SW 1271 (cell line): ENCODE measurements at places on chromosomes 11 and 22.

- no peak for DNase-seq
Observed at GRCh38 chr11:28393348-28393747, 285.2 kb downstream of the METTL15 start.

DNA sequence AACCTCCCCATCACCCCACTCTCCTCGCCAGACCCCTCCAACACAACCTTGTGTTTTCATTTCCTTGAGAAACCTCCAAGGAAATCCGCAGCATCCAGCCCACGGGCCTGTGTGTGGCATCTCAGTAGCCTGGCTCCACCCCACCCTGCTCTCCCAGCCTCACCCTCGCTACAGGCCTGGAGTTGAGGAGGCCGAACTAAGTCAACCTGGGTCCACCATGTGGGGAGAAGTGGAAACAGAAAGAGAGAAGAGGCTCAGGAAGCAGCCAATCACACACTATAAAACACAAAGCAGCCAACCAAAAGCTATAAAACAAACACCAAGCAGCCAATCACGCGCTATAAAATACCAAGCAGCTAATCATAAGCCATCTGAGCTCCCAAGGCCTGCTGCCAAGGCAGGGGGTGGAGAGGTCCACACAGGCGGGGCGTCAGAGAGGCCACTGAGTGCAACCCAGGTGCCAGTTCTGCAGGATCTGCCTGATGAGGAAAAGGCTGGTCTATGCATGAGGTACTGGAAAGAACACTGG, 72.0 kb downstream of the MICAL3 start:
- no peak for DNase-seq

- DNase-seq: no peak
Observed at GRCh38 chr11:33520112-33520511, 180.5 kb downstream of the C11orf91 start.

GRCh38 chr11:34536056-34536455, 22.5 kb upstream of the ELF5 start:
- DNase-seq: no peak

DNA sequence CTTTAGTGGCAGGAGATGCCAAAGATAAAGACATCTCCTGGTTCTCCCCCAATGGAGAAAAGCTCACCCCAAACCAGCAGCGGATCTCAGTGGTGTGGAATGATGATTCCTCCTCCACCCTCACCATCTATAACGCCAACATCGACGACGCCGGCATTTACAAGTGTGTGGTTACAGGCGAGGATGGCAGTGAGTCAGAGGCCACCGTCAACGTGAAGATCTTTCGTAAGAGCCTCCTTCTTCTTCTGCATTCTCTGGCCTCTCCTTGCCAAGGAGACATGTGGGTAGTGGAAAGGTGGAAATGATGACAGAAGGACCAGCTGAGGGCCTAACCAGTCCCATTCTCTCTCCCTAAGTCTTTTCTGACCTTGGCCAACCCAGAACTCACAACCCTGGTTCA, 110.1 kb upstream of the TTC12 start:
- DNase-seq: no peak
